ENCODE measurements at places on chromosomes 11 and 22.

- DNase-seq = no peak
Observed at GRCh38 chr11:105829084-105829483, 193.0 kb downstream of the MSANTD4 start.

DNA sequence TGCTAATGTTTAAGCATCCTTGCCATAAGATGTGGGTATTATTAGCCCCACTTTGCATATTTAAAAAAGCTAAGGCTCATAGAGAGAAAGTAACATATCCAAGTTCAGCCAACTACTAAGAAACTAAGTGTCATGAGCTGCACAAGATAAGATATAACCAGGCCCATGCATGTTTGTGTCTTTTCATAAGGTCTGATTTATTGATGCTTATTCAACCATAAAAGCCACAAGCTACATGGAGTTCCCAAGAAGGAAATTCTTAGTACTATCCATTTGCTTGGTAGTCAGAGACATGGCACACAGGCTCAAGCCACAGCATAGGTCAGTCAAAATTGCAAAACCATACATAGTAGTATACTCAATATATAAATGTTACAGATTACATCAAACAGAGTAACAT, 488.5 kb downstream of the SOX6 start:
- no peak for DNase-seq

DNA sequence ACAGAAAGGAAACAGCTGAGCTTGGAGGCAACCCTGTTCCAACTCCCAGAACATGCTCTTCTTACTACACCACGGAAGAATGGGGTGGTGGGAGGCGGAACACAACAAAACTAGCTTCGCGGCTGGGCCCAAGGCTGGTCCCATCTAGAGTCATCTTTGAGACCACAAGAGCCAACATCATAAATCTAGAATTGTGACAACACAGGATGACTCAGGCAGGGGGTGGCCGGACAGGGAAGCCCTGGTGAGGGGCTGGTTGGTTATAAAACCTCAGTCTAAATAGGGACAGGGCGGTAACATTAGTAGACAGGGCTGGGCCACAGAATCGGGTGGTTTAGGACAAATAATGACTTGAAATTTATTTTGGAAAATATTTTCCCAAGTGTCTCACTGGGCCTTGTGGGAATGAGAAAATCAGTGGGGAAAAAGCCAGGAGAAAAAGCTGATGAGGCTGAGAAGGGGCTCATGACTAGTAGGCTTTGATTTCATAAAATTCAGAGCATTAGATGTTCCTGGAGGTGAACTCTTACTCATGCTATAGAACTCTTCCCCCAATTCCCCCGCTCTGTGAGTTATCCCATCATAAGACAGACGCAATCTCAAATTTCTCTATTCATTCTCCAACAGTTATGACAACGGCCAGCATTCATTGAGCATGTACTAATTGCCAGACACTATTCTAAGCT, 151.8 kb upstream of the TIMP3 start:
- no peak for DNase-seq

GRCh38 chr11:110295086-110295485, 1.3 kb downstream of the RDX start:
- DNase-seq = no peak

DNA sequence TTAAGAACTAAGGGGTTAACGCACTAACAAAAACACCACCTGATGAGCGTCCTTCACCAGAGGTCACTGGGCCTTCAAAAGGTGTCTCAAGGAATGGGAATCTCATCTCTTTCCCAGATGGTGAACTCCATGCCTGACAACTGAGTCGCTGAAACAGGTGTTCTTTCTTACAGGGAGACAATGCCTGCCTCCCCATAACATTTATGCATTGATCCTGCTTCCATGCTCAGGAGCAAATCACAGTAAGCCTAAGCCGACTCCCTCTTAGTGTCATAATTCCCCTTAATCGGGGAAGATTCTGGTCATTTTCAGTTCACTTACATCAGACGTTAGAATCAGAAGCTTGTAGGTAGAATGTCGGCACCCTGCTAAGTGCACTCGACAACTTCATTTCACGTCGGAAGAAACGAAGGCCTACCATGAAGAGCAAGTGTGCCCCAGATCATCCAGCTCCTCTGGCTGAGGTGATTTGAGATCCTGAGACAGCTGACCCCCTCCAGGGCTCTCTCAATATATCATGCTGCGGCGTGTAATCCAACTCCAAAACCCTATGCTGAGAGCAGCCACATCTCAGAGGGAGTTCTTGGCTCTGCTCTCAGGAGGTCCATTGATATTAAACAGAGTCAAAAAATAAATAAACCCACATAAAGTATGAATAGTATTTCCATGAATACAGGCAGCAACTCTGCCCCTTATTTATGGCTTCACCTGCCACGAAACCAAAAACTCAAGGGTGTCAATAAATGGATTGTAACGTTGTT, 163.1 kb downstream of the LARGE1 start:
- DNase-seq = no peak
